ENCODE measurements at places on chromosomes 11 and 22. TPM values are rescaled to one million over a fixed set of nuclear protein-coding genes. Genes with fewer than 3 reads are reported as not detected.

Gene CRACR2B
- 10.1 TPM for total RNA-seq

Gene CD3G
- 8.2 TPM for total RNA-seq

Gene TRPM5
- not detected for total RNA-seq

Gene PAMR1
- not detected for total RNA-seq

Gene SMTNL1
- not detected for total RNA-seq

Gene KRTAP5-8
- not detected for total RNA-seq

Gene RAC2
- 741 TPM for total RNA-seq

Gene PDGFB
- total RNA-seq, result 1.2 TPM

Gene SLC37A2
- 1.8 TPM for total RNA-seq

Gene SPATA19
- not detected for total RNA-seq

Gene SIRT3
- 20.1 TPM for total RNA-seq

Gene ISX
- not detected for total RNA-seq

Gene DCDC1
- not detected for total RNA-seq

Gene CENPM
- 4.2 TPM for total RNA-seq

Gene PGR
- total RNA-seq, result not detected

Gene SPECC1L
- total RNA-seq, result 48.5 TPM

Gene CABP4
- total RNA-seq, result 22.8 TPM

Gene GP1BB
- 4.2 TPM for total RNA-seq

Gene NNMT
- total RNA-seq, result 1.8 TPM

Gene C11orf97
- total RNA-seq, result not detected

Gene SCO2
- 8.4 TPM for total RNA-seq

All from natural killer cell (primary cell).